ENCODE measurements at places on chromosomes 12 and 14.

DNA sequence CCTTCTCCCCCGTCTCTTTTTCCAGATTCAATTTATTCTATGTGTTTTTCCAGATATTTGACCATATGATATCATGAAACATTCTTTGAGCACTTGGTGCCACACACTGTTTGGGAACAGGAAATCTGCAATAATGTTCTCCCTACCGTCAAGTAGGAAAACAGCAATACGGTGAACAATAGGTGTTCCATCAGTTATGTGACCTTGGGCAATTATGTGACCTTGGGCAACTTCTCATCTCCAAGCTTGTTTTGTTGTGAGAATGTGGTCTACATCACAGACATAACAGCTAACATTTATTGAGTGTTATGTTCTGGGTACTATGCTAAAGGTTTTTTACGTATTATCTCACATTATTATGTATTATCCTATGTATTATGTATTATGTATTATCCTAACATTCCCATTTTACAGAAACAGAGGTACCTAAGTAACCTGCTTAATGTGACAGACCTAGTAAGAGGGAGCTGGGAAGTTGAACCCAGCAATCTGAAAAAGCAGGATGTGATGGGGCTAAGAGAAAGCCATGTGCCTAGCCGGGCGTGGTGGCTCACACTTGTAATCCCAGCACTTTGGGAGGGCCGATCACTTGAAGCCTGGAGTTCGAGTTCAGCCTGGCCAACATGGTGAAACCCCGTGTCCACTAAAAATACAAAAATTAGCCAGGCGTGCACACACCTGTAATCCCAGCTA, 1.2 kb upstream of the NEK9 start:
- no peak for DNase-seq

DNA sequence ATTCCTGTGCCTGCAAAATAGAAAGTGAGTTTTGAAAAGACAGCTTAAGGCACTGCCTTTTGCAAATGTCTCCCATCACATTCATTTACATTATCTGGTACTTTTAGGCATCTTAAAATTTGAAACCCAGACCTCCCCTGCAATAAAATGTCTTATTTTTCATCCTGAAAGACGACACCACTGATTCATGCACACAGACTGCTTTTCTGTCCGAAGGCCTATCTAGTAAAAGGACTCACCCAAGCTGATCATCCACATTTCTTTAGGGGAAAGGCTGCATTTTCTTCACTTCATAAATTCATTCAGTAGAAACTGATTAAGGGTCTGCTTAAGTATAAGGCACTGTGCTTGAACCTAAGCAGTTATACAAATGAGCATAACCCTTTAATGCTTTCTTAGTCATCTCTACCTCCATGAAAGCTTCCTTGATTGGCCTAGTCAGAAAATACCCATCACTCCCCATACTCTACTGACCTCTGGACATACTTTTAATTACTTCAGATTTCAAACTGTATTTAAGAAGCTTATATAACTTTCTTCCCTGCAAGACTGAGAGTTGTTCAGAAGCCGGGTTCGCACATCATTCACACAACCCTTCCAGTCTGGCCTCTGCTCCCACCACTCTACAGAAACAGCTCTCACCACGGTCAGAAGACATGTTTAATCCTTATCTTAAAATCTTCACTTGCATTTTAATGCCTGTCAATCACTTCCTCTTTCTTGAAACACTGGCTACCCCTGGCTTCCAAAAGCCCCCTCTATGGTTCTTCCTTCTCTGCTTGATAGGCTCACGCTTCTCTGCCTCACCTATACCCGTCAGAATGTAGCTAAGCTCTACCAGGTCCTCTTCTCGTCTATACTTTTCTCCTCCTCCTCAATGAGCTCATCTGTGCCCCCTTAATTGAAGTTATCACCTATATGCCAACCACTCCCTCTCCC, 288.6 kb downstream of the MED13L start:
- no peak for DNase-seq

DNA sequence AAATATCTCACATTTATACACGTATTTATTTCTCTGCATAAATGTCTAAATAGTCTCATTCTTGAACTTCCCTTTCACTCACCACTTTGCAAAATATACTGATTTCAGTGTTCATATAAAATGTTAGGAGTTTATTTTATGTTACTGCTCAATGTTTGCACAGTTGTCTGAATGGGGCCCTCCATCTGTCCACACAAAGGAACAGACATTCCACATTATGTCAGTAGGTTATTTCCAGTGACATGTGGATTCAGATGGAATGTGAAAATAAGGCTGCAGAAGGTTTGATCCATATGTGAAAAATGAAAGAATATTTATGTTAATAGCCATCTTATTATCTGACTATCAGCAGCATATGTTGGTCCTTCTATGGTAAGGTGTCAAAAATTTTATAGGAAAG, 994.4 kb upstream of the SEL1L start:
- no peak for DNase-seq

- DNase-seq = no peak
Measured at GRCh38 chr14:64753374-64753773, 49.1 kb downstream of the PLEKHG3 start.

DNA sequence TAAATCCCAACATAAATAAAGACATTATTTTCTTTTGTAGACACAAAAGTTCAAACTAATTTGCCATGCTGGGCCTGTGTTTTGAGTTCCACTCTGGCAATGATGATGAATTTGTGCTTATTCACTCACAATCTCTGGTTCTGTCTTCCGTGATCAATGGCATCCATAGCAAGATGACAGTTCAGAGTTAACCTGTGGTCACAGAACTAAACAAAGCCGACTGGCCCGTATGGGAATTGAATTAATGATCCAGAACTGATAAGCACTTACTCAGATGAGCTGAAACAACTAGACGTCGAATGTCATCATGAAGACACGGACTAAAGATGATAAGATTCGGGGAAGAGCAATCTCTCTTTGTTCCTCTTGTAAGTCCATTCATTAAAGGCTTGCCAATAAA, 81.6 kb downstream of the CAPZA3 start:
- no peak for DNase-seq

- no peak for DNase-seq
Measured at GRCh38 chr12:64790166-64790565, 31.0 kb upstream of the GNS start.

GRCh38 chr14:50021261-50022031, 94.9 kb downstream of the VCPKMT start:
- no peak for DNase-seq

DNA sequence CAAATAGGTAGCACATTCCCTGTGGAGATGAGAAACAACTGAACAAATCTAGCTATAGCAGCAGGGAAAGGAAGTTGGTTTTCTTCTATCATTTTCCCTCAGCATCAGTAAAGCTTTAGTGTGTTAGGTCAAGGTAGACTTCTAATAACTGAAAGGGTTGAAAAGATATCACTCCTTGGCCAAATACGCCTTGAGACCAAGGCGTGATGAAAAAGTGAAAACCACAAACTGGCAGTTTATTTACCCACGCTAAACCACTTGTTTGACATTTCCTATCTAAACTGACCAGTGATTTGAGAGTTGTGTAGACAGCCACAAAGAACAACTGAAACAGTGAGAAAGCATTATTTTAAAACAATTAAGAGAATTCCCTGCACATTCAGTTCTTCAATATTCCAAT, 99.6 kb upstream of the SOX5 start:
- no peak for DNase-seq

GRCh38 chr12:3658327-3659163, 94.4 kb downstream of the CRACR2A start:
- peak; percentile 38 for DNase-seq

GRCh38 chr12:110536834-110537604, 34.9 kb downstream of the RAD9B start:
- no peak for DNase-seq

GRCh38 chr12:105198961-105199360, 37.0 kb downstream of the APPL2 start:
- DNase-seq = no peak

GRCh38 chr14:56816574-56817391, 6.5 kb upstream of the OTX2 start:
- no peak for DNase-seq

DNA sequence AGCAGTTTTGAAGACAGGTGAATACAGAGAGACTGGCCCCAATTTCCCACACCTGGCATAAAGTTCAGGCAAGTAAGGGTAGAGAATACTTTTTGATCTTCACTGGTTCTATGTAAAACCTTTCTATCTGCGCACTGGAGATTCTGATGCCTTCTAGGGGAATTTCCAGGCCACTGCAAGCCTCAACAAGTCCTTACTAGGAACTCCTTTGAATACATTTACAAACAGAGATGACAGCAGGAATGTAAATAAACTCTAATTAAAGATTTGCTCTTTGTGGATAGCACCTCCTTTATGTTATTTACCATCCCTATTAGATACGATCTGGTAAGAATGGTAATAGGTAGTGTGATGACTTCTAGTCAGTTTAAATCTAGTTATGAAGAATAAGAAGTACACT, 69.2 kb downstream of the NTN4 start:
- DNase-seq = no peak

- DNase-seq = no peak
Measured at GRCh38 chr12:101738920-101739665, at the start of gene SYCP3. SYCP3 (minus strand) TSS chr12:101739462; CDS start chr12:101737935, 1,527 bp downstream.

- no peak for DNase-seq
Measured at GRCh38 chr14:105358140-105358846, 40.0 kb upstream of the TEX22 start.

GRCh38 chr12:46491548-46491947, 119.0 kb upstream of the SLC38A2 start:
- DNase-seq = no peak

- no peak for DNase-seq
Measured at GRCh38 chr14:75223664-75224154, 47.3 kb upstream of the TMED10 start.

- DNase-seq = no peak
Measured at GRCh38 chr14:75579882-75580281, 1.5 kb downstream of the FLVCR2 start.

GRCh38 chr12:15289192-15289591, 33.1 kb upstream of the PTPRO start:
- no peak for DNase-seq

GRCh38 chr14:71142375-71143038, 235.2 kb downstream of the PCNX1 start:
- no peak for DNase-seq

Measured in CD4-positive, alpha-beta T cell treated with Interleukin-17A for 4 hours (primary cell).